ENCODE measurements at places on chromosomes 11 and 22. TPM values are rescaled to one million over a fixed set of nuclear protein-coding genes. Genes with fewer than 3 reads are reported as not detected.
A peak's percentile ranks its signal among the peaks of the same experiment; 100 is the strongest.

- H3K4me1 ChIP-seq: peaks cover 10% of the 10 kb centered on the region
- no peak overlapping the region for H3K27ac ChIP-seq
- H3K4me3 ChIP-seq: peak overlapping the region; percentile 67
- no peak for DNase-seq
- peaks cover 64% of the 10 kb centered on the region for H3K27me3 ChIP-seq
These were observed 1.7 kb downstream of the TIMP3 start for GRCh38 chr22:32803020-32803737.

- peak; percentile 27 for DNase-seq
- H3K4me1 ChIP-seq: peaks cover 49% of the 10 kb centered on the region
- no peaks in the 10 kb centered on the region for H3K27me3 ChIP-seq
- H3K36me3 ChIP-seq: peaks cover 10% of the 10 kb centered on the region
These were observed 1.8 kb downstream of the RASSF10 start for GRCh38 chr11:13010749-13011465.

DNA sequence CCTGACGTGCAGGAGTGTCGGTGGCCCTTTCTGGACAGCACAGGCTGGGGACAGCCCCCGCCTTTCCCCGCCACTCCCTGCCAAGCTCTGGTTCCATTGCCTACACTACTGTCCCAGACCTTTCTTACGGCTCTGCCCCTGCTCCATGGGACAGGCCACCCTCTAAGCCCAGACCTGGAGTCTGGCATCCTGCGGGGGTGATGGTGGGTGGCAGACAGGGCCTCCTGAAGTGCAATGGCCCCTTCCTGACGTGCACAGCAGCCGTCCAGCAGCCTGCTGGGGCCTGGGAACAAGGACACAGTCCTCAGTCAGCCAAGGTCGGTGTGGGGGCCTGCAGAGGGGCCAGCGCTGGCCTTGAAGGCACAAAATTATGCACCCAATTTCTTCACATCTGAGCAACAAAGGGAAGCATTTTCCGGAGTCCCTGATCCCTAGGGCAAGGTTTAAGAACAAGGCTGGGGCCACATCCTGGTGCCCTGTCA, 79.7 kb upstream of the KCNQ1OT1 start:
- no peak overlapping the region for H3K27ac ChIP-seq
- H3K4me3 ChIP-seq: no peak overlapping the region
- peaks cover 21% of the 10 kb centered on the region for H3K4me1 ChIP-seq
- H3K36me3 ChIP-seq: no peaks in the 10 kb centered on the region
- no peak for DNase-seq

- no peak overlapping the region for H3K4me3 ChIP-seq
- H3K4me1 ChIP-seq: peaks cover 33% of the 10 kb centered on the region
- H3K27me3 ChIP-seq: no peaks in the 10 kb centered on the region
- H3K27ac ChIP-seq: no peak overlapping the region
- no peak for DNase-seq
These were observed 80.6 kb downstream of the GAB2 start for GRCh38 chr11:78336877-78337553.

DNA sequence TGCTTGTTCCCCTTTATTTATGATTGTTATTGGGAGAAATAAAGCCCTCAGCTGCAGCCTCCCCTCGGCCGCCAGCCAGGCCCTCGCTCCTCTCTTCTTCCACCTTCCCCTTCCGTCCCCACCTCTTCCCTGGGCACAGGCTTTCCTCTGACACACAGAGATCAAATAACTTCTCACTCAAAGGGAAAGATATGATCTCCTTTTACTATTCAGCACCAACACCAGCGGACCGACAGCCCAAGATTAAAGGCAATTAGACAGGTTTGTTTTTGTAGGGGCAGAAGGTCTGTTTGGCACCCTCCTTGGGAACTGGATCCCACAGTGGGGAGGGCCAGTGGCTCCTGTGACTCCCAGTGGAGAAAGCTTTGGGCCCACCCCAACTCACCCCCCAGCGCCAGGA, 23.0 kb downstream of the NECTIN1 start:
- no peak for DNase-seq
- H3K27me3 ChIP-seq: no peaks in the 10 kb centered on the region
- no peak overlapping the region for H3K4me3 ChIP-seq
- H3K36me3 ChIP-seq: peaks cover 2% of the 10 kb centered on the region
- H3K4me1 ChIP-seq: peaks cover 52% of the 10 kb centered on the region
- no peak overlapping the region for H3K27ac ChIP-seq

- peaks cover 5% of the 10 kb centered on the region for H3K36me3 ChIP-seq
- H3K4me1 ChIP-seq: no peaks in the 10 kb centered on the region
These were observed 30.7 kb downstream of the TOM1 start for GRCh38 chr22:35330258-35330861.

- no peak overlapping the region for H3K27ac ChIP-seq
- H3K4me1 ChIP-seq: peaks cover 13% of the 10 kb centered on the region
- no peaks in the 10 kb centered on the region for H3K27me3 ChIP-seq
- no peak overlapping the region for H3K4me3 ChIP-seq
- peaks cover 12% of the 10 kb centered on the region for H3K36me3 ChIP-seq
These were observed 642 bp upstream of the C11orf58 start for GRCh38 chr11:16737818-16738192.

GRCh38 chr11:7418061-7418460, 67.2 kb upstream of the OLFML1 start:
- H3K4me3 ChIP-seq: no peak overlapping the region
- peaks cover 5% of the 10 kb centered on the region for H3K4me1 ChIP-seq
- no peaks in the 10 kb centered on the region for H3K36me3 ChIP-seq
- H3K27me3 ChIP-seq: no peaks in the 10 kb centered on the region

DNA sequence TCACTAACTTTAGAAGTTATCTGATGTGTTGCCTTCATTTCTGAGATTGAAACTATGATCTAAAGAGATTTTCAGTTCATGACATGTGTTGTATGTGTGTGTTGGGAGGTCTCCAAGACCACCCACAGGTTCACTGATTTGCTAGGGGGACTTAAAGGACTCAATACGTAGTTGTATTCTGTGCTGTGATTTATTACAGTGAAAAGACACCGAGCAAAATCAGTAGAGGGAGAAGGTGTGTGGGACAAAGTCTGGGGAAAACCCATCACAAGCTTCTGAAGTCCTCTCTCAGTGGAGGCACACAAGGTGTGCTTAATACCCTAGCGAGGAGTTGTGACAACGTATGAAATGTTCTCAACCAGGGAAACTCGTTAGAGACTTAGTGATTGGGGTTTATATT, 35.6 kb downstream of the RNF169 start:
- H3K4me3 ChIP-seq: no peak overlapping the region
- no peaks in the 10 kb centered on the region for H3K36me3 ChIP-seq
- DNase-seq: no peak
- H3K27me3 ChIP-seq: no peaks in the 10 kb centered on the region

MUC6 gene
- 1.9 TPM for total RNA-seq

- H3K4me1 ChIP-seq: peaks cover 28% of the 10 kb centered on the region
- H3K27me3 ChIP-seq: no peaks in the 10 kb centered on the region
- peaks cover 12% of the 10 kb centered on the region for H3K36me3 ChIP-seq
- H3K27ac ChIP-seq: no peak overlapping the region
These were observed 9.4 kb downstream of the MPST start for GRCh38 chr22:37028692-37029674.

DNA sequence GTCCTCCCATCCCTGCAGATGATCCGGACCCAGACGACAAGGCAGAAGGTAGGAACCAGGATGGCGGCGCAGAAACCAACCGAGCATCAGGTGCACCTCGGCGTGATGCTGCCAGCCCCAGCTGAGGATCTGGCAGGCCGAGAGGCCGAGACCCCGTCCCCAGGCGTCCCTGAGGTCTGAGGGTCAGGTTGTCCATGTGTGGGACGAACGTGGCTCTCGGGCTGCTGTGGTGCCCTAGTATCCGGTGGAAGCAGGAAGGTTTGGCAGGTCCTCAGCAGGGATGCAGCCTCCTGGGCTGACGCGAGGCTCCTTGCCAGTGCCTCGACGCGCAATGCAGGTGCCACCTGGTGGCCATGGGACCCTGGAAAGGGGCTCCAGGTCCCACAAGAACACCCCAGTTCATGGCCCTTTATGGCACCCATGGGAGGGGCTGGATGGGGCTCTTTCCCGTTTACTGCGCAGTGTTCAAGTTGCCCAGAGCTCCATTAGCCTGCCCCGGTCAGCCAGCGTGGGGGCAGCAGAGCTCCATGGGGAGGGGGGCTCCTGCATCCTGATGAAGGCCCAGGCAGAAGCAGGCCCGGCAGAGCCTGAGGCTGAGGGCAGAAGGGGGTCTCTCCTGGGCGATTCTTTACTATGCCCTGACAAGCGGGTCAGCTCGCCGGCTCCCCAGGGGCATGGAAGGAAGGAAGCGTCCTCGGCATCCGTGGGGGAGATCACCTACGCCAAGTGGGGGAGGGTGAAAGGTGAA, 129.9 kb downstream of the CTTN start:
- H3K4me3 ChIP-seq: no peak overlapping the region
- no peak for DNase-seq
- no peaks in the 10 kb centered on the region for H3K27me3 ChIP-seq
- H3K27ac ChIP-seq: no peak overlapping the region

- no peak overlapping the region for H3K27ac ChIP-seq
- no peaks in the 10 kb centered on the region for H3K36me3 ChIP-seq
- no peak for DNase-seq
These were observed 13.9 kb upstream of the SHANK2 start for GRCh38 chr11:71266114-71266833.

GRCh38 chr22:32281072-32281471, 25.9 kb upstream of the SLC5A4 start:
- H3K4me1 ChIP-seq: no peaks in the 10 kb centered on the region
- no peaks in the 10 kb centered on the region for H3K36me3 ChIP-seq
- peaks cover 4% of the 10 kb centered on the region for H3K27me3 ChIP-seq
- H3K27ac ChIP-seq: no peak overlapping the region
- no peak overlapping the region for H3K4me3 ChIP-seq

- no peaks in the 10 kb centered on the region for H3K4me1 ChIP-seq
- no peak overlapping the region for H3K27ac ChIP-seq
- DNase-seq: no peak
- H3K36me3 ChIP-seq: no peaks in the 10 kb centered on the region
These were observed 26.8 kb upstream of the RAG1 start for GRCh38 chr11:36540998-36541397.

GRCh38 chr11:113372309-113372708, 15.3 kb upstream of the ANKK1 start:
- no peak for DNase-seq
- peaks cover 8% of the 10 kb centered on the region for H3K36me3 ChIP-seq
- H3K27me3 ChIP-seq: no peaks in the 10 kb centered on the region
- no peak overlapping the region for H3K4me3 ChIP-seq
- H3K27ac ChIP-seq: no peak overlapping the region
- peaks cover 7% of the 10 kb centered on the region for H3K4me1 ChIP-seq

DNA sequence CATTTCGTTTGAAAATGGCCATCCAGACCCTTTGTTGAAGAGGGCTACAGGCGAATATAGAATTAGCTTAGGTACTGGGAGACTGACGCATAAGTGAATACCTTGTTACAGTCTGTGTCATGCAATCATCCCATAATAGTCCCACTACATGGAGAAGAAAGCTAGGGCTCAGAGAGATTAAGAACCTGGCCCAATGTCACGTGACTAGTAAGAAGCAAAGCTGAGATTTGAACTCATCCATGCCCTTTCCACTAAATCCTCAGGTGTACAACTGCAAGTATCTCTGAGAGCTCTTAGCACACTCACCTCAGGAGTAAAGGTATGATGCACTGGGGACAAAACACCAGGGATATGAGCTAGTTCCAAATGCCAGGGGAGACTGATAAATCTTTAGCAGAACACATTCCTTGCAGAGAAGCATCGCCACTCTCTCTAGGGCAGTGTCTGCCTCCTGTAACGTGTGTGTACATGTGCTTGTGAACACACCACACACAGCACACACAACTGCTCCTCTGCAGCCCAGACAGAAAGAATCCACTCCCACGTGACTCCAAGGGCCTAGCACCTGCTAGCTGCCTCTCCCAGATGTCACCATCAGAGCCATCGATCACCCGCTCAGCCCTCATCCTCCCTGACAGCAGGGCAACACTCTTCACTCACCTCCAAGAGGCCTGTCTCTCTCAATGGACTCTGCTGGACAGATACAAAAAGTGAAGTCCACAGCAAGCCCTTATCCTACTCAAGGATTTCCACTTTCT, 402.8 kb downstream of the NXPE2 start:
- peaks cover 8% of the 10 kb centered on the region for H3K4me1 ChIP-seq
- H3K36me3 ChIP-seq: no peaks in the 10 kb centered on the region
- H3K27me3 ChIP-seq: peaks cover 57% of the 10 kb centered on the region
- DNase-seq: no peak
- no peak overlapping the region for H3K4me3 ChIP-seq

OR5I1 gene
- not detected for total RNA-seq

DNA sequence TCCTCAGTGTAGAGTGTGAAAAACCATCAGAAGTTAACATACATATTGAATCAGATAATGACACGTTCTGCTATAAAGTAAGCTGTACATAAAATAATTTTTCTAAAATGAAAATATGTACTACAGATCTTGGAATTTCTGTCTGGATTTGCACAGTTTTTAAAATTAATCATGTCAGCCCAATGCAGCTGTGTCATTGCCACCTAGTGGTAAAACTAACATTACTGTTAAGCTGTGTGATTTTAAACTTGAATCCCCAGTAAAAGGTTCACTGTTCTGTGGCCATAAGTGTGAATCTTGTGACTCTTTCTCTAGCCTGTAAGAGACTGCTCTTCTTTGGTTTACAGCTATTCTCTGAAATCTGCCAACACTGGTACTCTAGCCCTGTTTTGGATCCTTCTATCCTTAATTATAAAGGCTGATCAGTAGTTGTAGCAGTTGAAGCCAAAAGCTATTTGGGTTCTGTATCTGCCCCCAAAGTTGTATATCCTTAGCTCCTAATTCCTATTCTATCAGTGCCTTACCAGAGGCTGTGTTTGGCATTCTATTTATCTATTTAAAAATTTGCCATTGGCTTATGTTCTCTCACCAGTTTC, 4.0 kb downstream of the JRKL start:
- DNase-seq: no peak
- H3K27ac ChIP-seq: no peak overlapping the region
- H3K36me3 ChIP-seq: peaks cover 14% of the 10 kb centered on the region
- H3K27me3 ChIP-seq: no peaks in the 10 kb centered on the region
- H3K4me1 ChIP-seq: peaks cover 4% of the 10 kb centered on the region

DNA sequence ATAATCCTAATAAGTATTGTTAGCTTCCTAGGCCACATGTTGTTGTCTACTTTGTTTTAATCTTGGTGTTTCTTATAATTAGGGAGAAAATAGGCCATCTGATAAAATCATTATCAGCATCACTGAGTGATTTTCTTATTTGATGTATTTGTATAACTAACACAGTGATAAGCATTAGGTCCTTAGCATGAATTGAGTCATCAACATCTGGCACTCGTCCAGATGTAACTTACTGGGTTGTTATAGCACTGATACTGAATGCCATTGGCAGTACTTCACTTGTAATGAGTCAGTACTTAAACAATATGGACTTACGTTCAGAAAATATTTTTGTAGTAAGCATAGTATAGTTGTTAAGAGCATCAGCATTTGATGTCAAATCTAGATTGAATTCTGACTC, 16.2 kb downstream of the API5 start:
- no peak overlapping the region for H3K27ac ChIP-seq
- no peaks in the 10 kb centered on the region for H3K27me3 ChIP-seq
- H3K36me3 ChIP-seq: peaks cover 38% of the 10 kb centered on the region
- no peaks in the 10 kb centered on the region for H3K4me1 ChIP-seq
- H3K4me3 ChIP-seq: no peak overlapping the region

DNA sequence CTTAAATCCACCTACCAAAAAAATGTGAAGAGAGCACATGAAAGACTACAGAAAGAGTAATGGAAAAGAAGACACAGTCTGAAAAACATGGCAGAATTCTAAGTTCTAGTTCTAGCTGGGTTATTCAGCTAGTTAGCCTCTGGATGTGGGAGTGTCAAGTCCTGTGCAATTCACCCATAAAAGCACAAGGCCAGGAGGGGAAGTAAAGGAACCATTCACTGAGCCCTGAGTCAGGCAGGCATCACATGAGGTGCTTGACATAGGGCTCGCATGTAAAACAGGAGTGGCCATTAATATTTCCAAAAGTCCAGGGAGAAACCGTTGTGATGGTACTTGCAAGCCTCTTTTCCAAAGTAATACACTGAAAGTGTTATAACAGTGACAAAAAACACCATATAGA, 103.7 kb downstream of the GAB2 start:
- no peak for DNase-seq
- H3K27ac ChIP-seq: no peak overlapping the region
- H3K36me3 ChIP-seq: peaks cover 1% of the 10 kb centered on the region

CABP7 gene
- 0.12 TPM for total RNA-seq

FOLR3 gene
- 0.98 TPM for total RNA-seq

Data from progenitor cell of endocrine pancreas (in vitro differentiated cells).